Stimulated activated CD8-positive, alpha-beta memory T cell treated with anti-CD3 and anti-CD28 coated beads, Interleukin-12 subunit alpha, Interleukin-12 subunit beta, amount 100 ng/mL, for 4 hours (primary cell): ENCODE measurements at places on chromosomes 7 and 10.

DNA sequence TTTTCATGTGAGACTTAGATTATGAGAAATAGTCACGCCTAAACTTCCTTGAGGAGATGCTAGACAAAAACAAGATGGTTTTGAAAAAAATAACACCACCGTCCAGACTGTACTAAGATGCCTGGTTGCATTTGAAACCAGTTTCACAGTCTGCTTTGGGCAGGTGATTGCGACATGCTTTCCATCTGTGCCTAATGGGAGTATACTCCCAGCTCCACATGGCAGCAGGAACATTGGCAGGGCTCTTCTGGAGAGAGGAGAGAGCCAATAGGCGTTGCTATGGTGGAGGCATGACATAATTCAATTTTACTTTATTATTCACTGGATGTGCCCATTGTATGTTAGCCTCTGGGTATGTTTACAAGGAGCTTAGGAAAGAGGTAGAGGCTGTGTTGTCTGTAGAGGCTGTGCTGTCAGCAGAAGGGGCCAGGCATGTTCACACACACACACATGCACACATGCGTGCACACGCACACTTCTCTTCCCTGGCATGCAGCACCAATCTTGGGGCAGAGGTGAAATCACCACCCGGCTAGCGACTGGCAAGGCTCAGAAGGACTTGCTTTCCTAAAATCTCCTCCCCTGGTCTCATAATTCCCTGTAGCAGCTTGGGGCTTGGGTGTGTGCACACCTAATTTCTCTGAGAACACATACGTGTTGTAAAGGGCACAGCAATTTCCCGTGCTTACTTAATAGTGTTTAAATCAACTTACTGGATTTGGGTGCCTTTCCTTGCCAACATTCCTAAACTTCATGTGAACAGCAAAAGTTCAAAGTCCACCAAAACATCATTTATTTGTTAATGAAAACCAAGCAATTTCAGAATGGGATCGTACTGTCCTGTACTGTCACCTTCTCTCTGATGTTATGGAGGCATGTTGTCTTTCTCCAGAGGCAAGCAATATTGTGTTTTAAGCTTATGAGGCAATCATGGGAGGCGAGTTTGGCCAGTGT, 162.1 kb downstream of the TCF7L2 start:
- DNase-seq: no peak

GRCh38 chr7:25117226-25118047, 7.6 kb downstream of the CYCS start:
- DNase-seq: no peak

DNA sequence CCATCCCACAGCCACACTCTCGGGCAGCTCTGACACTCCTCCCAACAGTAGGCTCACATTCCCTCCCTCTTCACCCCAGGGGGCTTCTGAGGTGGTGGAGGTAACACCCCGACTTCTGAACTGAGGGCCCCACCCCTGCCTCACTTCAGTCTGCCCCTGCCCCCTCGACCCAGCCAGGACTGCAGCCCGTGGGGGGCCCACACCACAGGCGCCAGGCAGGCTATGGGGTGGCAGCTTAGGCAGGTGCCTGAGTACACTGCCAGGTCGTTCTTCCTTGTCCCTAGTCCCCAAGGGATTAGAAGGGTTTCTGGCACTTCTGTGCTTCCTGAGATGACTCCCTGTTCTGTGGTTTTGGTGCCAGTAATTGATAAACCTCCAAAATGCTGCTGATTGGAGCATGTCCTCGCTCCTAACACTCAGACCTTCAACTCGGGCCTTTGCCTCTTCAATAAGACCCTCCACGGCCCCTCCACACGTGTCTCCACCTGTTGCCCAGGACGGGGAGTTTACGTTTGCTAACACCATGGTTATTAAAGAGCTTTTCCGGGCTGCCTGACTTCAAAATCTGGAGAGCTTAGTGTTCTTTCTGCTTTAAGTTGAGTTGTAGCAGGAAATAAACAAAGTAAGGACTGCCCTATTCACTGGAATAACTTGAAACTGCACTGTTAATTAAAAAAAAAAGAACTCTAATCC, 23.8 kb upstream of the LARP4B start:
- DNase-seq: no peak

- DNase-seq: no peak
Observed at GRCh38 chr7:143490717-143491306, 13.1 kb downstream of the TAS2R41 start.

- no peak for DNase-seq
Observed at GRCh38 chr7:94149789-94150545, 145.8 kb upstream of the BET1 start.
